ENCODE measurements at places on chromosomes 5 and 9.

- no peak for DNase-seq
These were observed 70.3 kb downstream of the SH3RF2 start for GRCh38 chr5:146006470-146007190.

GRCh38 chr5:33227746-33228145 lies 213.0 kb upstream of the TARS1 start:
- no peak for DNase-seq

DNA sequence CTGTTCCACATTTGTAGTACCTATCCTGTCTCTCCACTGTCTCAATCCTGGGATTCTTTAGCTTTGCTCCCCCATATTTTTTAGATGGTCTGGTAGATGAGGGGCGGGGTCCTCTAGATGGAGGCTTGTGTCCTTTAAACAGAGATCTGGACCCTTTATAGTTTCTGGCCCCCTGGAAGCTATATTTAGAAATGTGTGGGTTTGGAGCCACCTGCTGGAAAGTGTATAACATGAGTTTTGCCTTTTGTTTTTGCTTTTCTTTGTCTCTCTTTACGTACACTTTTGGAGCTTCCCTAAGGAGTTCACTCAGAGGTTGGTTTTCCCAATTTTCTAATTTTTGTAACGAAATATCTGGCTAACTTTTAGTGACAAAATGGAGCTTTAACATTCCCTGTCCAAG lies 110.7 kb downstream of the CFAP95 start:
- DNase-seq, result no peak

GRCh38 chr9:110140276-110140675 lies 67.7 kb downstream of the C9orf152 start:
- no peak for DNase-seq

- DNase-seq, result no peak
These were observed 741 bp upstream of the NKX2-5 start for GRCh38 chr5:173235499-173236394.

All from fibroblast of skin of abdomen (primary cell).